ENCODE measurements at places on chromosomes 11 and 22.

DNA sequence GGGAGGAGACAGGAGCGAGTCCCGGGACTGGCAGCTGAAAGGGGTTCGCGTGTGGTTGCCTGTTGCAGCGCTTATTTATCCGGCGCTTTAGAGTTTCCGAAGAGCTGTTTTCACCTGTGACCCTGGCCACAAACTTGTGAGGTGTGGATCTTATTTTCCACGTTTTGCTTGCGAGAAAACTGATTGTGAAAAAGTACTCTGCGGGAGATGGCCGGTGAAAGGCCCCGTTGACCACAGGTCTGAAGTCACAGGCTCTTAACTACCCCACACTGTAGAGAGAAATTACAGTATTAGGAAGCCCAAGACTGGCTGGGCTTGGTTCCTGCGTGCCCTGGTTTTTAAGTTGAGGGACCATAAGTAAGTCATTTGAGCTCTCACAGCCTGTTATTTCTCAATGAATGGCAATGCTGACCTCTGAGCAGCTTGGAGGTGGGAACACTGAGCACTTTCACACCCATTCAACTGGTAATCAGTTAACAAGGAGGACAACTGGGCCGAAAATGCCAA lies 379 bp upstream of the RAB38 start:
- DNase-seq = no peak

GRCh38 chr22:38699784-38700183 lies 959 bp downstream of the JOSD1 start:
- no peak for DNase-seq

- DNase-seq = no peak
Observed at GRCh38 chr11:85922367-85922766, 67.2 kb downstream of the CCDC83 start.

GRCh38 chr22:20060700-20061480 lies 19.2 kb upstream of the DGCR8 start:
- DNase-seq = no peak

DNA sequence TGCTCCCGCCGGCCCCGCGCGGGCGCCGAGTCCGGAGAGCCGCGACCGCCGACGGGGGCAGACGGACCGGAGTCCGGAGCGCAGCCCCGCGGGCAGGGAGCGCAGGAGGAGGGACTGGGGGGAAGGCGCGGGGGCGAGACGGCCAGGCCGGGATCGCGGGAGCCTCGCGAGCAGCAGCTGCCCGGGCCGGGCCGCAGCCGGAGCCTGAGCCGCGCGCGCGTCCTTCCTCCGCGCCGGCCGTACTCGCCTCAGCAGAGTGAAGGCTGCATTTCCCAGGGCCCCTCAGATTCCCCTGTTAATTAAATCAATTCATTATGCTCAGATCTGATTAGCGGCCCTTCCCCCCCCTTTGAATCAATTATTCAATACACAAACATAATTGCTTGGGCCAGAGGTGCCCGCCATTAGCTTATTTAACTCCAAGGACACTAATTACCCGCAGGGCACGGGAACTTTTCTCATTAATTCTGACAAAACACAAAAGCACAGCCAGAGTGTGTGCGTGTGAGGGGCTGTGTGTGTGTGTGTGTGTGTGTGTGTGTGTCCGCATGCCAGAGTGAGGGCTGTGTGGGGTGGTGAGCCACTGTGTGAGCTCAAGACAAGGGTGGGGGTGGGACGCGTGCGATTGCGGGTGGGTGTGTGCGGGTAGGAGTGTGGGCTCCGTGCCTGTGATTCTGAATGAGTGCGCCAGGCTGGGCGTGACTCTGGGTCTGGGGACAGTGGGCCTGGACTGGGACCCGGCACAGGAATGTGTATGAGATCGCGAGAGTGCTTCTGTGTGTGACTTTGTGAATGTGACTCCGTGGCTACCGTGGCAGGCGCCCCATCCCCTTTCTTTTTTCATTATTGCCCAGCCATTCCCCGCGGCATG lies 5.1 kb upstream of the LMO1 start:
- DNase-seq = no peak

DNA sequence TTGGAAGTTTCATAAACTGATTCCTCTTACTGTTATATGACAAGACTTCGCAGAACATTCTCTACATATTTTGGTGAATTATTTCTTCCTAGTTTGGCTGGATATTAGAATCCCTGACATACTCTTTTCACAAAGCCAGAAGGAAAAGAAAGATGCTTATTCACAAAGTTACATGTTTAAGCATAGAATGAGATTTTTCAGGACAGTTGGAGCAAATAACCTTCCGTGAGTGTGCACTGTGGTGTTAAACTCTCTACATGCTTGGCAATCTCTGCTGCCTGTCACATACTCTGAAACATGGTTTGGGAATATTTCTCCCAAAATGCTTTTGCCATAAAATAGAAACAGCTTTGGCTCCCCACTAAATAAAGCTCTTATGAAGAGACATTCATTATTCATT lies 230.0 kb upstream of the MTNR1B start:
- DNase-seq = no peak

DNA sequence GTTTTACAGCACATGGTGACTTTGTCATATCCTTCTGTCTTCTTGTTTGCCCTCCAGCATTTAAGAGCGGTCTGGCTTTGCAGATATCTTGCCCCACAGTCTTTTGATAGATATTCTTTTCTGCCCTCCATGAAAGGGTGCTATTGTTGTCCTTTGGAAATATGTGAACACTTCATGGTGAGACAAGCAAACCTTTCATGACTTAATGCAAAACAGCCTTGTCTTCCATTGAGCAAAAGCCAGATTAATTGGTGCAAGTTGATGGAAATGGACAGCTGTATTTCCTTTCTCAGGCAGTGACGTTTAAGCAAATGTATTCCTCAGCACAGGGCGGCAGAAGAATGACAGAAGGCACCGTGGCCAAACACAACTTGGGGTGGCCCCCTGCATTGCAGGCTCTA lies 4.4 kb downstream of the DCPS start:
- no peak for DNase-seq

DNA sequence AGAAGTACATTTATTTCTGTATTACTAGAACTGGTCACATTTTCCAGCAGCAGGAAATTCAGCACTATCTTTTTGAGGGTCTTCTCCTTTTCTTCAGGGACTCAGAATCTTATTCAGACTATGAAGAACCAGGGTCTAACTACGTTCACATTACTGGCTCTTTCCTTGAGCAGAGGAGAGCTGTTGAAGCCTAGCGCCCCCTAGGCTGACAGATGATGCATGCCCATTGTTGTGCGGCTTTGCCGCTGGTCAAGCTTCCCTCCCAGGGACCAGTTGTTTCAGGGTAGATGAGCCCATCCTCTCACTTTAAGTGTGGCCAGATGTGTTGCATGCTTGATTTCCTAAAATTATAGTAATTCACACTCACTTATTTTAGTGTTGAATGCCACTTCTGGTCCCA lies 168.2 kb upstream of the PDGFD start:
- no peak for DNase-seq

DNA sequence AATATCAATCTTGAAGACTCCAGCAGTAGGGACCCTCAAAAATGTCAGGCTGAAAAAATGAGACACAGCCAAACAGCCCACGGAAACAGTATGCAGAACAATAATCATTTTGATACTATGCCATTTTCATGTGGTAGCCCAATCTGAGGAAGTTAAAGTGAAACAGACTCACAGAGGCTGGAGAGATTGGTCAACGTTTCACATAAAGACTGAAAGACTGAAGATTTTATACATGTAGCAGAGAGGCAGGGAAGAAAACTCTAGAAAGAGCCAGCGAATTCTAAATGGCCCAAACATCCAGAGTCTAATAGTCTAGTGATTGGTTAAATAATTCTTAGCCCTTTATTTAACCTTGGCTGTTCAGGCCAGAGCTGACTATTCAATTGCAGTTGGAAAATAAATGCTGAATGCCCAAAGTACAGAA lies 49.4 kb downstream of the MAML2 start:
- DNase-seq = no peak

- no peak for DNase-seq
Observed at GRCh38 chr22:48179571-48180546, 1417.4 kb downstream of the TBC1D22A start.

GRCh38 chr11:59559886-59560285 lies 48.5 kb downstream of the OR4D9 start:
- DNase-seq = no peak

- DNase-seq = no peak
Observed at GRCh38 chr11:112634995-112635737, 326.1 kb upstream of the NCAM1 start.

- no peak for DNase-seq
Observed at GRCh38 chr11:66987158-66987620, 12.1 kb downstream of the C11orf86 start.

DNA sequence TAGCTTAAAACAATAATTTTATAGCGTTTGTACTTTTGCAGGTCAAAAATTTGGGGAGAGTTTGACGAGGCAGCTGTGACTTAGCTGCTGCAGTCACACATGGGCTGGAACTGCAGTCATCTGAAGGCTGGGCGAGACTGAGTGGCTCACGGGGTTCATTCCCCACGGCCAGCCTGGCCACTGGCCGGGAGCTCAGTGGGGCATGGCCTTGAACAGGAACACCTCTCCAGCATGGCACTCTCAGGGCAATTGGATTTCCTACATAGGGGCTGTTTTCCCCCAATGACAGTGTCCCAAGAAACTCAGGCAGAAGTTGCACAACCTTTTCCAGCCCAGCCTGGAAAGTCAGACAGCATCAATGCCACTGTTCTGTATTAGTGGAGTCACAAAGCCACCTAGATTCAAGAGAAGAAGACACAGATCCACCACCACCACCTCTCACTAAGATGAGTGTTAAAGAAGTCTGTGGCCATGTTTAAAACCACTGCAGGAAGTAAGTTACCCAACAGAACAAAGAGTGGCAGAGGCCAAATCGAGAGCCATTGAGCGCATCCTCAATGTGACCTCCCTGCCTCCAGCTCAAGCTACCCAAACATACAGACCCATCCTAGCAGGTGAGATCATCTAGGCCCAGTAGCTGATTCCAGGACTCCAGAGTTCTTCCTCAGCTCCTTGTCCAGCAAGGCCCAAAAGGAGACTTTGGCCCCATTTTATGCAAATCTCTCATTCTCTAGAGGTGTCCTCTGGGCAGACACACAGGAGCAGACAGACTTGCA lies 618.7 kb upstream of the CADM1 start:
- DNase-seq = no peak

DNA sequence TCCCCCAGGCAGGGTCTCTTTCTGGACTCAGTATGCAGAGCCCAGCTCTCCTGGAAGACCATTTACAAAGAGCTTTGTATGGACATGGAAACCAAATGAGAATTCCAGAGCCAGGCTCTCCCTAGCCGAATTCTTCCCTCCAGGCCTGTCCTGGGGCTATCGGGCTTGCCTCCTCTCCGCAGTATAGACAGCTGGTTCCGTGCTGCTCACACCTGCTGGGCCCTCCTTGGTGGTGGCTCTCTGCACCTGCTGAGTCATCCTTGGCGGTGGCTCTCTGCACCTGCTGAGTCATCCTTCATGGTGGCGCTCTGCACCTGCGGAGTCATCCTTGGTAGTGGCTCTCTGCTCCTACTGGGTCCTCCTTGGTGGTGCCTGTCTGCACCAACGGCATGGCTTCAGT lies 743.5 kb downstream of the BRD1 start:
- peak; percentile 87 for DNase-seq

- peak; percentile 24 for DNase-seq
Observed at GRCh38 chr22:33919391-33920196, 682 bp downstream of the LARGE1 start.

- DNase-seq = no peak
Observed at GRCh38 chr11:40387240-40387980, 1072.0 kb downstream of the LRRC4C start.

GRCh38 chr22:19499880-19500242 lies 20.1 kb downstream of the CDC45 start:
- DNase-seq = no peak

GRCh38 chr11:64882243-64882642 lies 3.8 kb upstream of the EHD1 start:
- no peak for DNase-seq

DNA sequence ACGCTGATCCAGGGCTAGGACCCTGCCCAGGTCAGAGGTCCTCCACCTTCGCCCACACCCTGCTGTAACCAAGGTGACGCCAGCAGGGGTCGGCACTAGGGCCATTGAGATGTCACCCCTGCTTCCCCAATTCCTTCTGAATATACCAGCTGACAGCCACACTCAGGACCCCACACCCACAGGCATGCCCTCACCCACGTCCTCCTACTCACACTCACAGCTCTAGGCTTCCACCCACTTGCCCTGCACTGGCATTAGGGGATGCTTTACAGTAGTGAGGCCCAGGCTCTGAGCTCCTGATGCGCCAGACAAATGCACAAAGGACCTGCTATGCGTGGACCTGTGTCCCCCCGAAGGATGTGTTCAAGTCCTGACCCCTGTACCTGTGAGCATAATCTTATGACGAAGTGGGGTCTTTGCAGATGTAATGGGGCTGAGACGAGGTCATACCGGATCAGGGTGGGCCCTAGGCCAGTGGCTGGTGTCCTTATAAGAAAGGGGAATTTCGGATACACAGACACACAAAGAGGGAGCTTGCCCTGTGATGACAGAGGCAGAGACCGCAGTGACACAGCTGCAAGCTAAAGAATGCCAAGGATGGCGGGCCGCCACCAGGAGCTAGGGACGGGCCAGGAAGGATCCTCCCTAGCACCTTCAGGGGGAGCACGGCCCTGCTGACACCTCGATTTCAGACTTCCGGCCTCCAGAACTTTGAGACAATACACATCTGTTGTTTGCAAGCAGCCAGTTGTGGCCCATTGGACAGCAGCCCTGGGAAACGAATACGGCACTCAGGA lies 11.2 kb downstream of the WNT11 start:
- DNase-seq = no peak

DNA sequence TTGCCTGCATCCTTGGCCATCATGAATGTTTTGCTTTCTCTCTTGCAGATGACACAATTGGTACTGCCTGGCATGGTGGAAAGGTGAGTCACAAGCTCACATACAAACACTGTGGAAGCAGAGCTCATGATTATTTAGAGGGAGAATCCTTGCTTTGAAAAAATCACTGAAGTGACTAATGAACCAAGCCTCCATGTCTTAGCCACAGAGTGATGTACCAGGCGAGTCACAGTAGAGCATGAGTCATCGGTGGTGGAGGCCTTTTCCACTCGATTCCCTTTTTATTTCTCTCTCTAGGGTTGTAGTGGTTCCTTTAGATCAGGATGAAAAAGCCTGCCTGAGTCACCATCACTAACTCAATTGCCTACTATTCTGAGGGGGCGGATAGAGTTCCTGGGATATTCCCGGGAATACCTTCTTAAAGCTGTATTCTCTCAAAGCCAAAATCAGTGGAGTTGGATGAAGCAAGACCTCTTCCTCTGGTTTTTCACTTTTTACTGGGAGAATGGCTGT lies 49.6 kb upstream of the ALKBH3 start:
- DNase-seq = no peak

GRCh38 chr11:74288161-74288560 lies 23.3 kb downstream of the P4HA3 start:
- no peak for DNase-seq

- DNase-seq = peak; percentile 3
Observed at GRCh38 chr11:57751676-57752253, at the start of gene BTBD18. TSS of gene BTBD18 (minus strand) at chr11:57751819. CDS start at chr11:57751188, 631 bp downstream.
